Fibroblast of gingiva (primary cell): ENCODE measurements at places on chromosomes 6 and 20.
A peak's percentile ranks its signal among the peaks of the same experiment; 100 is the strongest.

DNA sequence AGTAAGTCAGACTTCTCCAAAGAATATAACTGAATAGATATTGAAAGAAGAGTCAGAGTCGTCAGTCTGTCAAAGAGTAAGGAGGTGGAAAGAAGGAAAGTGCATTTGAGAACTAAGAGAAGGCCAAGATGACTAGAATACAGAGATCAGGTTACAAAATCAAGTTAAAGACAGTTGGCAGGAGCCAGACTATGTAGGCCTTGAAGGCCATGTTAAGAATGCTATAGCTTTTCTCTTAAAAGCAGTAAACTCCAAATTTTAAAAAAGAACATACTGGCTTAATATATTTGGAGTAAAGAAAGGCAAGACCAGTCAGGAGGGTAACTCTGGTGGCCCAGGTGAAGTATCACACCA, 68.8 kb downstream of the IBTK start:
- DNase-seq = peak; percentile 2

GRCh38 chr6:19891451-19891850, 54.3 kb downstream of the ID4 start:
- no peak for DNase-seq

- no peak for DNase-seq
These were observed 28.7 kb downstream of the FKBP1A start for GRCh38 chr20:1364106-1364505.

GRCh38 chr20:25275813-25276532, 28.1 kb downstream of the PYGB start:
- no peak for DNase-seq

GRCh38 chr6:1766654-1767053, 156.9 kb downstream of the FOXC1 start:
- no peak for DNase-seq

GRCh38 chr20:1320902-1321653, 7.9 kb downstream of the SDCBP2 start:
- no peak for DNase-seq
